Activated CD4-positive, alpha-beta T cell treated with anti-CD3 and anti-CD28 coated beads for 1 hour (primary cell): ENCODE measurements at places on chromosomes 4 and X.

DNA sequence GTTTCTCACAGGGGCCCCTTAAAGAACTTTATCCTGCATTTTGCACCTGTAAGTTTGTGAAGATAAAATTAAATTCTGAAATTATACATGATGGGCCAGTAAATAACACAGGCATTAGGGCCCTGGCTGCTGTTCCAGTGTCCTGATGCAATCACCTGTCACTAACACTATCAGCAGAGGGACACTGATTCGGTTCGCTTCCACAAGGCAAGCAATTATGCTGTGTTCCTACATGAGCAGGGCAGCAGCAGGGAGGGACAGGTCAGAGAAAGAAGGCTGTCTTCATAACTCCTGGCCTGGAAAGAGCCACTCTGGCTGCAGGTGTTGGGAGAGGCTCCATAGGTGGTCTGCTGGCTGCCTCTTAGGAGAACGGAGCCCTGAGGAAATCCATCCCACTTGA, 487.3 kb downstream of the MID1IP1 start:
- no peak for DNase-seq

GRCh38 chr4:95360906-95361695, 187.7 kb downstream of the UNC5C start:
- DNase-seq = no peak

DNA sequence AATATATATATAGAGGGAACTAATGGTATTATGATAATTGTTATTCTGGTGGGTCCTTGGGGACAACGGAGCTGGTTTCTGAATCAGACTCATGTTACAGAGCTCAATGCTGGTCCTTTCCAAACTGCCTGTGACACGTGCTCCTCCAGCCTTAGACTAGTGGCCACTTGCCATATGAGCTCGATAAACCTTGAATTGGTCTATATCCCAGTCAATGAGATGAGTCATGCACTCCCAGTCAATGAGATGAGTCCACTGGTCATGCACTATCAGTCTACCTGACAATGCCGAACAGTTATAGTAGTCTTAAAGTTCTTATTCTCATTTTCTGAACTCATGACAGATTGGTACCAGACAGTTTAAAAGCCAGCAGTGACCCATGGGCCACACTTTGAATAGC, 325.2 kb downstream of the LDB2 start:
- no peak for DNase-seq

- no peak for DNase-seq
These were observed 110.3 kb upstream of the ZXDB start for GRCh38 chrX:57481514-57481913.
